ENCODE measurements at places on chromosomes 13 and 19. TPM values are rescaled to one million over a fixed set of nuclear protein-coding genes. Genes with fewer than 3 reads are reported as not detected.

Gene WDR62
- 34.2 TPM for total RNA-seq

DNA sequence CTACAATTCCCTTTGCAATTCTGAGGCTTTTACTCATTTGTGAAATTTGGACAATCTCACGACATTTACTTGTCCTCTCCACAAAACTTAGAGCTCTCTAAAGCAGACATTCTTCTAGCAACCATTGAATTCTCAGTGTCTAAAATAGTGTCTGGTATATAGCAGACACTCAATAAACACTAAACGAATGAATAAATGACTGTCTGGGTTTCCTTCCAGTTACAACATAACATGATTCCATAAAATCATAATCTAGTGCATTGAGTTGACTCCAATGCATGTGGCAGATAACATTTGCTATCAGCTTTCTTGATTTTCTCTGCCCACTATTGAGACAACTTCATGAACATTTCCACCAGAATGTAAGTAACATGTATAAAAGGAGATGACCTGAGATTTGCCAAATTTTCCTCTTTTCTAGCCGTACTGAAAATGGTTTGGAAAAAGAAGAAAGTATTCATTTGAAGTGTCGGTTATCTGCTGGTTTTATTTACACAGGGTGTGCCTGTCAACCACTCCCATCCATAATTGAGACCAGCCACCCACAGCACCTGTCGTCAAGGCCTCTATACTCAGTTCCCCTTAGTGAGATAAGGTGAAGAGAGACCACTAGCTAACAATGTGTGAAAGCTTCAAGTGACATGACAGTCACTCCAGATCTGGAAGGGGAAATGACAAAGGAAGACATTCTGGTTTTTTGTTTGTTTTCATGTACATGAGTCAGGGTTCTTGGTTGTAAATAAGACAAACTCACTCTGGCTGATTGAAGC lies 4.8 kb upstream of the SERP2 start:
- DNase-seq = no peak

DNA sequence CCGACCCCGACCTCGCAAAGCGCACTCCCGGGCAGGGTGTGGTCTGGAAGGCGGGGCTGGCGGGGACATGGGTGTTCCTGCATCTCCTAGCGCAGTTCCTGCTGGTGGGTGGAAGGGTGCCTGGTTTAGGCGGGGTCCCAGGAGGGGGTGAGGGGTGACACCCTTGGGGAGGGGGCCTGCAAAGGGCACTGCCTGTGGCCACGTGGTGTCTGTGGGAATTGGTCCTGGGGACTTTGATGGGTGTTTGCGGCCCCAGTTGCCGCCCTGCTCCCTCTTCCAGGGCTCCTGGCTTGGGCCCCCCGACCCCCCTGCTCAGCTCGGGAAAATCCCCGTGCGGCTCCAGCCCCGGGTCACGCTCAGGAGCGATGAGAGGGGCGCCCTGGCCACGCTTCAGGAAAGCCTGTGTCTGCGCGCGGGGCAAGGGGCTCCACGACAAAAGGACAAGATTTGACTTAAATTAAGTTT lies 19.1 kb downstream of the WTIP start:
- DNase-seq = no peak

DNA sequence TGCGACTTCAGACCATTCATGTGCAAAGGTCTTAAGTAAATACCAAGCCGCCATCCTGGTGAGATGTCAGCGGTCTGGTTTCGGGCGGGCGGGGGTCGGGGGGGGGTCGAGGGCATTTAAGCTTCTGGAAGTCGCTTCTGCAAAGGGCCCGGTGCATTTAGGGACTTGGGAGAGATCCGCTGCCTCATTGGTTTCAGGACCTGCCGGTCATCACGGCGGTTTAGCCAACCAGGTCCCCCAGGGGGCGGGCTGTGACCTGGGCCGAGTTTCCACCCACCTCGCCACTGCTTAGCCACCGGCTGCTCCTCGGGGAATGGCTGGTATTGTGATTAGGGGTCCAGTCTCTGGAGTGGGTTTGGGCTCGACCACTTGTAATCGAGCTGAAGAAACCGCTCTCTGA lies 7.8 kb downstream of the ANKLE1 start:
- DNase-seq = peak; percentile 78

GRCh38 chr13:36370108-36370429 lies 23.9 kb upstream of the SPART start:
- no peak for DNase-seq

DNA sequence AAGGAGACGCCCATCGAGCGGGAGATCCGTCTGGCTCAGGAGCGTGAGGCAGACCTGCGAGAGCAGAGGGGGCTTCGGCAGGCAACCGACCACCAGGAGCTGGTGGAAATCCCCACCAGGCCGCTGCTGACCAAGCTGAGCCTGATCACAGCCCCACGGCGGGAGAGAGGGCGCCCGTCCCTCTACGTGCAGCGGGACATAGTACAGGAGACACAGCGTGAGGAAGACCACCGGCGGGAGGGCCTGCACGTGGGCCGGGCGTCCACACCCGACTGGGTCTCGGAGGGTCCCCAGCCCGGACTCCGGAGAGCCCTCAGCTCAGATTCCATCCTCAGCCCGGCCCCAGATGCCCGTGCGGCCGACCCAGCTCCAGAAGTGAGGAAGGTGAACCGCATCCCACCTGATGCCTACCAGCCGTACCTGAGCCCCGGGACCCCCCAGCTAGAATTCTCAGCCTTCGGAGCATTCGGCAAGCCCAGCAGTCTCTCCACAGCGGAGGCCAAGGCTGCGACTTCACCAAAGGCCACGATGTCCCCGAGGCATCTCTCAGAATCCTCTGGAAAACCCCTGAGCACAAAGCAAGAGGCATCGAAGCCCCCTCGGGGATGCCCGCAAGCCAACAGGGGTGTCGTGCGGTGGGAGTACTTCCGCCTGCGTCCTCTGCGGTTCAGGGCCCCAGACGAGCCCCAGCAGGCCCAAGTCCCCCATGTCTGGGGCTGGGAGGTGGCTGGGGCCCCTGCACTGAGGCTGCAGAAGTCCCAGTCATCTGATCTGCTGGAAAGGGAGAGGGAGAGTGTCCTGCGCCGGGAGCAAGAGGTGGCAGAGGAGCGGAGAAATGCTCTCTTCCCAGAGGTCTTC lies 7.1 kb downstream of the MISP start:
- no peak for DNase-seq

Gene MEDAG
- not detected for total RNA-seq

Gene ICAM5
- total RNA-seq = not detected

Gene DNAJC15
- total RNA-seq = 16.6 TPM

- no peak for DNase-seq
Observed at GRCh38 chr19:46732172-46732938, 13.5 kb upstream of the FKRP start.

DNA sequence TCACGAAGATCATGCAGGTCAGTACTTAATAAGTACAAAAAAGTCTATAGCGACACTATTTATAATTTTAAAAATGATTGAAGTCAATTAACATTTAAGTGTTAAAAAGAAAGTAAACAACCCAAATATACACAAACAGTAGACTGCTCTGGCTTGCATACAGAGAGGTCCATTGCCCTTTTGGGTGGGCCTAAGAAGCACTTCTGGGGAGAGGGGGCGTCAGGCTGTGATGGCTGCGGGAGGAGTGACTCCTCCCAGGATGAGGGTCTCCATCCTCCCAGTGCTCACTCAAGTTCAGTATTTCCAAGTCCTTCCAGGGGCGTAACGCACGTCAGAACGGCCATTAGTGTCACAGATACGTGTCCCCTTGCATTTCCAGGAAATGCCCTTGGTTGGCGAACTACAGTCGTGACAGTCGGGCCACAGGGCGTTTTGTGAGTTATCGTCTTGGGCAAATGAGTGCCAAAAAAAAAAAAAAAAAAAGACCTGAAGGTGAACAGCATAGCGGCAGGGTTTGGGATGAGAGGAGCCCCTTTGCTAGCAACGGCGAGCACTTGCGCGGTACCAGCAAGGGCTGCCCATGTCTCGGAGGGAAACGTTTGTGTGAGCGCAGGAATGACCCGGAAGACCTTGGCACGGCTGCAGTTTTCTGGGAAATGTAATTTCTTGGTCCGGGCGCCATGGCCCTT lies at the start of gene SCGB2B2:
Gene SCGB2B2 (minus strand): TSS at position 463 of the 689 bp plus-strand sequence. CDS start 82,596 bp downstream, outside the sequence.
- DNase-seq = no peak

DNA sequence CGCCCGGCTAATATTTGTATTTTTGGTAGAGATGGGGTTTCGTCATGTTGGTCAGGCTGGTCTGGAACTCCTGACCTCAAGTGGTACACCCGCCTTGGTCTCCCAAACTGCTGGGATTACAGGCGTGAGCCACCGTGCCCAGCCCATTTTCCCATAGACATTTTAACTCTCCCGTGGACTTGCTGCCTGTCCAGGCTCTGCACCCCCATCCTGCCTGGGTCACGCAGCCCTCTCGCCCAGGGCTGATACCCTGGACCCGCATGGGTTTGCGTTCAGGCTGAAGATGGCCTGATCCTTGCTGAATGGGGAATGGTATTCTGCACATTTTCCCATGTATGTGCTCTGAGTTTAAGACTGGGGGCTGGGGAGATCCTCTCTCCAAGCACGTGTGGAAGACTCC lies 46.0 kb upstream of the RANBP3 start:
- DNase-seq = no peak

DNA sequence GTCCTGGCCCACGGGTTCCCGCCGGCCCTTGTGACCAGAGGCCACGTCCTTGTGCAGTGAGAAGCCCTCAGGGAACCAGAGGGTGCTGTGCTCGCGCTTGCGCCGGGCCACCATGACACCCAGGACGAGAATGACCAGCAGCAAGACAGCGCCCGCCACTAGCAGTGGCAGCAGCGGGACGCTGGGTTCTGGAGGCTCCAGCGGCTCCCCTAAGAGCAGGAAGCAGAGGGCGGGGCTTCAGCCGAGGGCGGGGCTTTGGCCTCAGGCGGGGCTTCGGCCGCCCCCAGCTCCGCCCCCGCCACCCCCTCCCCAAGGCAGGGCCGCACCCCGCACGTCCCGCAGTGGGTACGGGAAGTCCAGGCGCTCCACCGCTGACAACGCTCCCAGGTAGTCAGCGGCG lies 30.4 kb downstream of the NOTCH3 start:
- DNase-seq = no peak

DNA sequence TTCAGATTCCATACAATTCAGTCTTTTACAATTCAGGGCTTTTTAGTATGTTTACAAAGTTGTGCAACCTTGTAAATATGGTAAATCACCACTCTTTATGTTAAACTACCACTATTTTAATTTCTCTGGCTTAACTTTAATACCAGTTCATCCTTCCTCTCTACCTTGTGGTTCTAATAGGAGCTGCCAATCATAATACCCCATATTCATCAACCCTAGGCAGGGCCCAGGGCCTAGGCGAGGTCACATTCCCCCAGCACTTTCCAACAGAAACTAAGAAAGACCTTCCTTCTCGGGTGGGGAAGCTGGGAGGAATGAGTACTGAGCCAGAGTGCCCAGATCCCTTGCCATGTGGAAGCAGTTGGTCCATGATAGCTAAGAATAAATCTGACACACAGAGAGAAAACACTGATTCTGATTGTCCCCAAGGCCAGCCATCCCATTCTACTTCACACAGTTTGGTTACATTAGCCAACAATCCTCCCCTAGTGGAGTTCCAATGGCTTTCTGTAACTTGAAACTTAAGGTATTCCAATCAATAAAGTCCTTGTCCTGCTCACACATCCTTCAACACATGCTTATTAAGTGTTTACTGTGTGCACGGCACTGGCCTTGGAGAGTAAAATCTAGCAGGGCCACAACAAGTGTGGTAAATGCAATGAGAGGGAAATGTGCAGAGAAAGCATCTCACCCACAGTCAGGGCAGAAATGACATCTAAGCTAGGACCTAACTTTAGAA lies 76.8 kb downstream of the NUFIP1 start:
- no peak for DNase-seq

Gene SHANK1
- 6.8 TPM for total RNA-seq

DNA sequence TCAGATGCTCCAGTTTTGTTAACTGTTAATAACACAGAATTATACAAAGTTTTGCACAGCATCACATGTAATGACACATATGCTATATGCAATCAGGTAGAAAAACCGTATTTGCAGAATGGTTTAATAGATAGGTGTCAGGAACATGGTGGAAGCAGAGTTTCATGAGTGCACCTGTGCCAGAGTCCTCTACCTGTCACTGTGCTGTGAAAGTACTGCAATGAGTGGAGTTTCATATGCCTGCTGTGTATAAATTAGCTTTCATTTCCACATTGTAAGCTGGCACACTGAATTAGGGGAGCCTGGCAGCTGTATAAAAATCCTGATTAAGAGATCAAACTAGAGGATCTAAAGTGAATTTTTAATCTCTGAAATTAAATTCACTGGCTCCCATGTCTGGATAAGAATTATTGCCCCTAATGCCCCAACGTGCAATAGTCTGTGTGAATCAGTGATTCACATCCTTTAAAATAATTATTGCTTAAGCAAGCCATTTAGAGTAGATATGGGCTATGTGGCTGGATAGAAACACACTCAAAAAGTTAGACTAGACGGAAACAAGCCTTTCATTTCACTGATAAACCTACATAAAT lies 8.5 kb upstream of the EEF1AKMT1 start:
- no peak for DNase-seq

GRCh38 chr19:42295342-42295741 lies 6.6 kb upstream of the PRR19 start:
- DNase-seq = no peak

DNA sequence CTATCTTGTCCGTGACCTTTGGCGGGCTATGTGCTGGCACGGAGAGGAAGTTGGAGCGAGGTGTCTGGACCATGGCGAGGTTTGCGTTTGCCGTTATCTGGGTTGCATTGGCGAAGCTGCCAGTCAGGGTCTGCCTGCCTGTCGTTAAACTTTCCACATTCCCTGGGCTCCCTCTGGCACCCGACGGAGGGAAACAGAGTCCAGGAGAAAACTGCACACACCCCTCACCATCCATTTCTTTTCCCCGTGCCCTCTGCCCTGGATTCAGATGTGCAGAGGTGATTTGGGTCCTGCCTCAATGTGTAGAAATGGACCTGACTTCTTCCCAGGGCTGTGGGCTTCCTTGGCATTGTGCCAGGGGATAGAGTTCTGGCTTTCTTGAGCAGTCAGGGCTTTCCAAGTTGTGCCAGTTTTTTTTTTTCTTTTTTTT lies 142.4 kb downstream of the URI1 start:
- no peak for DNase-seq

DNA sequence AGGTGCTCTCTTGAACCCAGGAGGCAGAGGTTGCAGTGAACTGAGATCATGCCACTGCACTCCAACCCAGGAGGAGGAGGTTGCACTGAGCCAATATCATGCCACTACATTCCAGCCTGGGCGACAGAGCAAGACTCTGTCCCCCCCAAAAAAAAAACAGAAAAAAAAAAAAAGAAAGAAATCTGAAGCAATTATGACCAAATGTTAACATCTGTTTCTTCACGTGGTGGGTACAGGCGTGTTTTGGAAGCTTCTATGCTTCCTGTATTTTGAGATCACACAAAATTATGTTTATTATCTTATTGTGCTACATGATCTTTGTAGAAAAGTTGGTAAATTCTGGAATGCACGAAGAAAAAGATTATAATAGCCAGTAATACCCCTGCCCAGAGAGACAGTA lies 2.7 kb upstream of the ACP5 start:
- DNase-seq = no peak

GRCh38 chr13:95573221-95573620 lies 20.7 kb downstream of the CLDN10 start:
- DNase-seq = no peak

Measured in neural crest cell (in vitro differentiated cells).